ENCODE measurements at places on chromosomes 1 and 21. TPM values are rescaled to one million over a fixed set of nuclear protein-coding genes. Genes with fewer than 3 reads are reported as not detected.

SPRR1B gene
- total RNA-seq = not detected

SLC6A9 gene
- 47.7 TPM for total RNA-seq

PRR9 gene
- total RNA-seq = not detected

ZNF648 gene
- total RNA-seq = 0.14 TPM

EFNA1 gene
- 58.6 TPM for total RNA-seq

DNA sequence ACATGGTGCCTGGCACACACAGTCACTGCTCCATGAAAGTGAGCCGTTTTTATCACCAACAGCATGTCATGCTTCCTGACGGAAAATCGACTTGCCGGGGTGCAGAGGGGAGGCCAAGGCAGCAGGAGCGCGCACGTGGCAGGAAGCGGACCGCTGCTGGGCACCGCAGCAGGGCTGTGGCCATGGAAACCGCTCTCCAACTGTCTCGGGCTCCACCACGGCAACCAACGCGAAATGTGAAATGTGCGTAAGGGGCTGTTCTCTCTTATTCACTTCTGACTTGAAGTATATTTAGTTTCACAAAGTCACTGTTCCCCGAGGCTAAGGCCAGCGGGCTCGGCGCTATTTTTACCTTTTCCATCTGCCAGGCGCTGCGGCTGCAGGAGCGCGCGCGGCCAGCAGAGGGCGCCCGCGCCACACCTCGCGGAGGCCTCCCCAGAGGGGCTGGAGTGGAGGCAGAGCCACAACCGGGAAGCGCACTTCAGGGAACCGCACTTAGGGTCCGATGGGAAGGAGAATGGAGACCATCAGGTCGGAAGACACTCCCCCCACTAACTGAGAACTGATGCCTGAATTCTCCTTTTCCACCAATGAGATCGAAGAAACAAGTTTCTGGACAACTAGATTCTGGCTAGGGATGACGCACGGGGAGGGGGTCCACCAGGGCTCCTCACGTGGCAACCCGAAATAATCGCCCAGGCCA is 19.7 kb downstream of the RCC2 start:
- DNase-seq = peak; percentile 79

- no peak for DNase-seq
These were observed 22.1 kb downstream of the UCK2 start for GRCh38 chr1:165849353-165850133.

DNA sequence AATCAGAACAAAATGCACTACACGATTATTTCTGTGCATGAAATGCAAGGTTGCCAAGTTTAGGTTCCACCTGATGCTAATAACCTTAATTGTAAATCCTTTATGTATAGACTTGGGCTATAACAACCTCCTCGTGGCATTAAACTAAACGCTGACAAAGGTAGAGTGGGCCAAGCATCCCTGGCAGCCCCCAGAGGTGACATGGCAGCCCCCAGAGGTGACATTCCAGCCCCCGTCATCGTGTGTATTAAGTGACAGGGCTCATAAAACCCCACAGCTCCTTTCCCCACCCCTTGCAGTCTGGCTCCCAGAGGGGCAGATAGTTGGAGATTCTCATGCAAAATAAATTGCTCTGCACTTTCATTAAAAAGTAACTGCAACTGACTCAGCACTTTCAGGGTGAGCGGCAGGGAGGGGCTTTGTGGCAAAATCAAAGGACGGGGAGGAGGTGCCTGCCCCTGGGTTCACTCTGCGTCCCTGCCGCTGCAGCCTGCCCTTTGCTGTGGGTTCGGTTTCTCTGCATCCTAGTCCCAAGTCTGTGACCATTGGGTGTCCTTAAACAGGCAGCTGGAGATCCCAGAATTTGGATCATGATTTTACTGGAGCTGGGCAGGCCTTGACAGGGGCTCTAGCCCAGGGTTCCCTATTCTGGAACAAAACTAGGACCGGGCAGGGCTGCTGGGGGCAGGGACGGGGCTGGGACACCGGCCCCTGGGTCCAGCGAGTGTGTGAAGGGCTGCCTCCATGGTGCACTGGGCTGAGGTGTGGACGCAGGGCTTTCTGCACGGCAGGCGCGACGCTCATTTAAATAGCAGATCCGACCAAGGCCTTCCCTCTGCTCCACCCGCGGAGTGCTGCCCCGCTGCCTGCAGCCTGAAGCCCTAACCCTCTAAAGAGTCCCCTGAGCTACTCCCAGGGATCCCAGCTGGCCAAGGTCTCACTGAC is 234.9 kb upstream of the VAMP3 start:
- DNase-seq = no peak

DNA sequence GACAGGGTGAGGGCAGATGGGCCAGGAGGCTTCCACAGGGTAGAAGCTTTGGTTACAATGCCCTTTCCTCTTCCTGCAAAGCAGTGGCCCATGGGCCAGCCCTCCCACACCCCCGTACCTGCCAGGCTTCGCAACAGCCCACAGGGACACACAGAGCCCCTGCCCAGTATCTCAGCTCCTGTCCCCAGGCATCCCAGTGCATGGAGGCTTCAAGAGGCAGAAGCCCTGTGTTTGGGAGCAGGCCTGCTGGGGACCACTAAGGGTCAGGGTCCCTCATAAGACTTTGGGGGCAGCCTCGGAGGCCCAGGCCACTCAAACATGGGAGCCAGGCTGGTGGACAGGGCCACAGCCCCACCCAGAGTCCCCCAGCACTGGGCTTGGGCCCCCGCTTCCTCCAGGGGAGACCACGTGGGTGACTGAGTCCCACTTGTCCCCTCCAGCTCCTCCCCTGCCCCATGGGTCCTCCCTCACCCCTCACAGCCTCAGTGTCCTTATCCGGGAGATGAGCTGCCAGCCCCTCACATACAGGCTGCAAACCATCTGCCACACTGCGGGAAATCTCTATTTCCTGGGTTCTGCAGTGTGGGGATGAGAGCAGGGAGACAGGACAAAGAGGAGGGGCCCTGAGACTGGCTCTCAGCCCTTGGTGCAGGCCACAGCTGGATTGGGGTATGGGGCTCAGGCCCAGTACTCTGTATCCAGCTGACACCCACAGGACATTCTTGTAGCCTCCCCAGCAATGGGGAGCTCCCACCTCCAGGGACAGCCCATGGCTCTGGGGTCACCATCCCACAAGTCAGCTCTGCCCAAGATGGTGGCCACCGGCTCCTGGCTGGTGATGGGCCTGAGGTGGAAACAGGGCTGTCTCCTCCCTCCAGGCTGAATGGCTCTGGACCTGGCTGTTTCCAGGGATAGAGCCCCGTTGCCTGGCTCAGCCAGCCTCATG is 50.7 kb downstream of the WNT9A start:
- DNase-seq = peak; percentile 30

DNA sequence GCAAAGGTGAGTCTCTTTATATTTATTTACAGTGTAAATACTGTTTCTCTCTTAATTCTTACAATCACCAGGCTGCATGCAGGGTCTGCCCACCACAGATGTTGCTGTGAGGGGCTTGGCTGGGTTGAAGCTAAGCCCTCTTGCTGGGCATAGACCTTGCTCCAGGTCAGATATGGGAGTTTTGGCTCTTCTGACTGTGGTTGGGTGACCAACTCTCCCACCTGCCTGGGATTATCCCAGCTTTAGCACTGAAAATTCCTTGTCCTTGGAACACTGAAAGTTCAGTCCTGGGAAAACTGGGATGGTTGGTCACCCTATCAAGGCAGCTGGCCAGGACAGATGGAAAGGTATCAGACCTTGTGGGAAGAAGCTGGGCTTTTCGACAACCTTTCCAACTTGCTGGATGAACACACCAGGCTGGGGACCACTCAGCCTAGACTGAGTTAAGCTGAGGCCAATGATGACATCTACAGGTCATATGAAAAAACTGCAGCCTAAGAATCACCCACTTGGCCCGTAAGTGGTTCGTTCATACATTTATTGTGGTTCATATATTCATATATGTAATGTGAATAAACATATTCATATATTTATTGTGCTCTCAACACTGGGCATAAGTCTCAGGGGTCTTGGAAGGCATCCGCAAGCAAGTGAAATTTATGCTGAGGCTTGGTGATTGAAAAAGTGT is 26.6 kb upstream of the HPDL start:
- no peak for DNase-seq

DNA sequence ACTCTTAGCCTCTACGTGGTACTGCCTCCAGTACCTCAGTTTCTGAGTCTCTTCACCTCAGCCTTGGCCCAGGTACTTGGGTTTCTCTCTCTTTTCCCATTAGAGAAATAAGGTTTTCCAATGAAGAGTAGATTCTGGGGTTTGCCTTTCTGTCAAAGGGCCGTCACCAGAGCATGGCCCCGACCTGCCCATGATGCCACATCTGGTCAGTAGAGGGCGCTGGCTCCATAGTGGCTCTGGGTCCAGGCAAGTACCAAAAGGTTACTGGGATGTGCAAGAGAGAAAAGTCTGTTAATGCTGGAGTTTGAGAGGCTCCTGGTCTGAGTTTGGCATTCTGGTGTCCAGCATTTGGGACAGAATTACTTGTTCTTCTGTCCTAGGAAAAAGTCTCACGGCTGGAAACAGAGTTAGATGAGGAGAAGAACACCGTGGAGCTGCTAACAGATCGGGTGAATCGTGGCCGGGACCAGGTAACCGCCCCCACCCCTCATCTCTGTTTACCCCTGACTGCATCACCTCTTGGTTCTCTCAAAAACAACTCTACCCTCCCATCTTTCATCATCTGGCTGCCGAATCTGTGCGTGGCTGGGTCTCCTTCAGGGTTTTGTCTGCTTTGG is 5.3 kb upstream of the TUFT1 start:
- DNase-seq = peak; percentile 84

DNA sequence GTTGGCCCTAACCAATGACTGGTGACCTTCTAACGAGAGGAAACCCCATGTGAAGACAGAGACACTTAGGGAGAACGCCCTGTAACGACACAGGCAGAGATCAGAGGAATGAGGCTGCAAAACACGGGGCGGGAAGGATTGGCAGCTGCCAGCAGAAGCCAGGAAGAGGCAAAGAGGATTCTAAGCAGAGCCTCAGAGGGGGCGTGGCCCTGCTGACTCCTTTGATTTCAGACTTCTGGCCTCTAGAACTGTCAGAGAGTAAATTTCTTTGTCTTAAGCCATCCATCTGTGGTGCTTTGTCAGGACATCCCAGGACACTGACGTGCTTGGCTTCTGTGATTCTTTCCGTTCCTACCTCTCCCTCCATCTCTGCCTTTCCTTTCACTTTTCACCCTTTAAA is 79.3 kb downstream of the SH3BGR start:
- no peak for DNase-seq

DNA sequence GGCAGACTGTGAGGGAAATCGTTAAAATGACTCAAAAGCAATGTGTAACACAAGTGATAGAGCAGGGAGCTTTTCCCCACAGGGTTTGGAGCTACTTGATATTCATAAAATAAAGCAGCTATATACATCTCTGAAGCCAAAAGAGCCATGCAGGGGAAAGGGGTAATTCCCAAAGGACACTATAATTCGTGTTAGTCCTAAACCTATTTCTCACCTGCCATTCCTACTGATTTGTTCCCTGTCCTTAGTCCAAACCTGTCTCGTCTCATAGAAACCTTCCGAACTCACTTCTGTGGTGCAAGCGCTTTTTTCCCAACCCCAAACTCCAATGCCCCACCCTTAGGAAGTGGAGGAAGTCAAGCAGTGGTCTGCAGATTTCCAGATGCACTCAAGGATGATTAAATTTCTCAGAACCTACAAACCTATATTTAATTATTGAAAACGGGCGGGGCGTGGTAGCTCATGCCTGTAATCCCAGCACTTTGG is 946 bp upstream of the HNRNPR start:
- no peak for DNase-seq

- DNase-seq = no peak
These were observed 46.2 kb downstream of the UCHL5 start for GRCh38 chr1:193013005-193013404.

GRCh38 chr1:209743145-209743482 is 12.7 kb upstream of the TRAF3IP3 start:
- no peak for DNase-seq

- DNase-seq = no peak
These were observed 18.6 kb downstream of the TMEM81 start for GRCh38 chr1:205065666-205066065.

GRCh38 chr1:7393136-7393535 is 378.0 kb upstream of the VAMP3 start:
- DNase-seq = peak; percentile 6

GRCh38 chr1:147769106-147769505 is 8.7 kb upstream of the GJA5 start:
- DNase-seq = no peak

GRCh38 chr1:226978432-226979114 is 38.5 kb downstream of the COQ8A start:
- peak; percentile 10 for DNase-seq

GRCh38 chr1:233598891-233599541 is 14.9 kb upstream of the KCNK1 start:
- DNase-seq = no peak

DNA sequence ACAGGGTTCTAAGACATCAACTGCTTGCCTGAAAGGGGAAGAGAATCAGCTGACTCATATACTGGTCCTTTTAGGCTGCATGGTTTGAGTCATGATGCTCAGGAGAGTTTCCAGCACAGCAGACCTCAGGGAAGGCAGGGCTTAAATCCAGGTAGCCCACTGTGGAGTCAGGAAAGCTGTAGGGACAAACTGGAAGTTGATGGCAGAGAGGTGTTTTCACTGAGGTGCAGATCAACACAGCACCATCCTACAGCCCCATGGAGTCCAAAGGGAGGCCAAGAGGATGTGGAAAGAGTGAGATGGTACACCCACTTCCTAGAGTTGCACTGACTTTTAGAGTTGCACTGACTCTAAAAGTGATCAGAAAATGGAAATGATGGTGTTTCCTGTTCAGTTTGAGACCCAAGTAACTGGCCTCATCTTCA is 252.4 kb upstream of the DUSP10 start:
- DNase-seq = no peak

DNA sequence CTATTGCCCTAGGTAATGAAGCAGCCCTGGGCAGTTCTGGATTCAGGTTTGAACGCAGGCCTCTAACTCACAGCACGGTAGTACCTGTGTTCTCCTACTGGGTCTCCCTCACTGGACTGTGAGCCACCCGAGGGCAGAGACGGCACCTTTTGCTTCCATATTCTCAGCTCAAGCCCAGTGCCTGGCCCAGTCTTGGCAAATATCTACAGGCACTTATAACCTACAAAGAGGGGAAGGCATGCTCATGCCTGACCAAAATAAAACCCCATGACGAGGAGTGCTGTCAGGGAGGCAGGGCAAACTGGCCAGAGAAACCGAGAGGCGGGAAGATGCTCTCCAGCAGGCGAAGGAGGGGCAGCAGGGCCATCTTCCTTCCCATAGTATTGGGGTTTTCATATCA is 91.1 kb downstream of the DDX20 start:
- no peak for DNase-seq

GRCh38 chr1:236663934-236664333 is 22.4 kb upstream of the ACTN2 start:
- DNase-seq = no peak

DNA sequence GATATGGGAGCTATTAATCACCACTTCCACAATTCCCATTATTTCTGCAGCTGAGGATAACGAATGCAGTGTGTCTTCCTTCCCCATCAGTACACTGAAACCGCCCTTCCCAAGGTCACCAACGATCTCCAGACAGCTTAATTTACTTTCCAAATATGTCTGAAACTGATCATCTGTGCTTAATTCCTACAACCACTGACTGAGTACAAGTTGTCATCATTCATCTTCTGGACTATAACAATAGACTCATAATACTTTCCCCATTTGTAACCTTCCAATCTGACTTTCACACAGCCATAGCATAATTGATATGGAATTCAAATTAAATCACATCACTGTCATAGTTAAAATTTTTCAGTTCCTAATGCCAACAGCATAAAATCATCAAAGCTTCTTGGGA is 17.4 kb downstream of the DNM3 start:
- DNase-seq = no peak

- no peak for DNase-seq
These were observed 43.0 kb downstream of the GNB1 start for GRCh38 chr1:1847890-1848289.

- DNase-seq = no peak
These were observed 39.6 kb upstream of the CDC42BPA start for GRCh38 chr1:227357927-227358302.

GRCh38 chr1:207321790-207322645 is 540 bp downstream of the CD55 start:
- DNase-seq = peak; percentile 46

Measured in liver (tissue), 10 donors.